ENCODE measurements at places on chromosomes 3 and 15. TPM values are rescaled to one million over a fixed set of nuclear protein-coding genes. Genes with fewer than 3 reads are reported as not detected.

DNA sequence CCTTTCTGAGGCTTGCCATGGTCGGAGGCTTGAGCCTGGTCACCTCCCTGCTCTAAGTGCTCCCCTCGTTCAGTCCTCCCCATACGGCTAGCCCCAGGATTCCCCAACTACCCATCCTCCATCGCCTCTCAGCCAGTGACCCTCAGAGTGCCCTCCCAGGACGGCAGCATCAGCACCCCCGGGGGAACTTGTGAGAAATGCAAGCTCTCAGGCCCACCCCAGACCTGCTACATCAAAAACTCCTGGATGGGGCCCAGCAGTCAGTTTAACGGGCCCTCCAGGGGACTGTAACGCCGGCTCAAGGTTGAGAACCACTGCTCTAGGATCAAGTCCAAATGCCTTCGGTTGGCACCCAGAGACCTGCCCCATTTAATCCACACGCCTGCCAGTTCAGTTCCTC lies 6.9 kb downstream of the ADAMTS17 start:
- no peak for DNase-seq

GRCh38 chr3:100269410-100270214 lies 8.8 kb downstream of the TBC1D23 start:
- DNase-seq: peak; percentile 99

DNA sequence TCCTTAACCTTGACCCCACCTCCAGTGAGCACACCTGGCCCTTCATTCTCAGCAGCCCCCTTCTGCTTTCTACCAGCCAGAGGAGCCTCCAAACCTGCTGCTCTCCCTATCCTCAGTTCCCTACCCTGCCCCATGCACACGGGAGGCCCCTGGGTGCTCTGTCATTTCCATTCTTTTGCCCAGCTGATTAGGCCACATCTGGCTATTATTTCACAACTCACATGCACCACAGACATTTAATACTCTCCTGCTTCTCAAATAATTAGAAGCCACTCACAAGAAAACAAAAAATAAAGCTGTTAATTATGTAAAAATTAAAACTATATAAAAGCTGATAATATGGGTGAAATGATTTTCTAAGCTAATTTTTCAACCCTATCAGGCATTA lies 50.7 kb downstream of the MYLK start:
- DNase-seq: peak; percentile 33

The RTP1 gene
- total RNA-seq: not detected

The NANOGP8 gene
- total RNA-seq: not detected

Data from bronchial epithelial cell (primary cell).